HAP-1 (cell line): ENCODE measurements at places on chromosomes 7 and 10.

DNA sequence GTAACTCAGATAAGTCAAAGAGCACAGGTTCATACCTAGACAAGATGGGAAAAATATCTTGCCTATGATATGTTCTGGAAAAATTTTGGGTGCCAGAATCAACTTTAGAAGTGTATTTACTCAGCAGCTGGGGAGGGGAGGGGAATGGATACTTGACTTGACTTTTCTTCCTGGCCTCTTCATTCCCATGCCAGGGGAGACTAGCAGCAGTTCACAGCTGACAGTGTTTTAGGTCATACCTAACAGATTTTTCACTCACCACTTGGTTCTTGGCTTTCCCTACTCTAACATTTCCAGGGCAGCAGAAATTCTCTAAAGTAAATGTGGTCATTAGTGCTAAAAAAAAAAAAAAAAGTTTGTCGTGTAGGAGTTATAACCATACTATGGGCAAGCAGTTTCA, 46.3 kb downstream of the TAS2R16 start:
- DNase-seq = no peak

- no peak for DNase-seq
Measured at GRCh38 chr10:104589871-104590270, 51.2 kb upstream of the SORCS3 start.

DNA sequence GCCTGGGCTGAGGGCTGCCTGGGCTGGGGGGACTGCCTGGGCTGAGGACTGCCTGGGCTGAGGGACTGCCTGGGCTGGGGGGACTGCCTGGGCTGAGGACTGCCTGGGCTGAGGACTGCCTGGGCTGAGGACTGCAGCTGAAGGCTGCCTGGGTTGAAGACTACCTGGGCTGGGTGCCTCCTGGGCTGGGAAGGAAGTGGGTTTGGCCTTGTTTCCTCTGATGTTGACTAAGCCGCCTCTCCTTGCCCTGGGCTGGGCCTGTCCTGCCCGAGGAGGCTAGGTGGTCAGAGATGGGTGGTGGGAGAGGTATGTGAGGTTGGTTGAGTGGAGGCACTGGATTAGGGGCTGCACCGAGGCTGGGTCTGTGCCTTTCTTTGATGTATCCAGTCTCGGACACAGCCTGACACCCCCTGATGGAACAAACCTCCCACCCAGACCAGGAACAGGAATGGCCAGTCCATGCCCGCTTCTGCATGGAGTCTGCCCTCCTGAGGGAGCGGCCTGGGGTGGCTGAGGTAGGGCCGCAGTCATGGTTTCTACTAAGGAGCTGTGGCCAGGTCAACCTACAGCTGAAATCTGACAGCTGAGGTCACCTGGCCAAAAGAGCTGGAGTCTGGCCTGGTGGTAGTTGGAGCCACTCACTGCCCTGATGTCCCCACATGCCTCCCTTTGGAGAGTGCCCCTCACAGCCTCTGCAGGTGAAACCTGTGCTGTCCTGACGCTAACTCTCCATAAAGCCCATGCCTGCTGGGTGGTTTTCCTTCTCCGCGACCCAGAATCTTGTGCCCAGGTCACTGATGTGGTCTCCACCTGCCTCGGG, 22.3 kb downstream of the SCART1 start:
- no peak for DNase-seq

- DNase-seq = peak; percentile 41
Measured at GRCh38 chr10:100504096-100504495, 15.6 kb downstream of the SEC31B start.

DNA sequence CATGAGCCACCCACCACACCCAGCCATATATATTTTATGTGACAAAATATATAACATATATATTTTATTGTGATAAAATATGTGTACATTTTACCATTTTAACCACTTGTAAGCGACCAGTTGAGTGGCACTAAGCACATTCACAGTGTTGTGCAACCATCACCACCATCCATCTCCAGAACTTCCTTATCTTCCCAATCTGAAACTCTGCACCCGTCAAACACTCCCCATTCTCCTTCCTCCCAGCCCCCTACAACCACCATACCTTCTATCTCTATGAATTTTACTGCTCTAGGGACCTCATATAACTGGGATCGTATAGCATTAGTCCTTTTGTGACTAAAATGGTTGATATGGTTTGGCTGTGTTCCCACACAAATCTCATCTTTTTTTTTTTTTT, 20.8 kb upstream of the CYTH3 start:
- no peak for DNase-seq

DNA sequence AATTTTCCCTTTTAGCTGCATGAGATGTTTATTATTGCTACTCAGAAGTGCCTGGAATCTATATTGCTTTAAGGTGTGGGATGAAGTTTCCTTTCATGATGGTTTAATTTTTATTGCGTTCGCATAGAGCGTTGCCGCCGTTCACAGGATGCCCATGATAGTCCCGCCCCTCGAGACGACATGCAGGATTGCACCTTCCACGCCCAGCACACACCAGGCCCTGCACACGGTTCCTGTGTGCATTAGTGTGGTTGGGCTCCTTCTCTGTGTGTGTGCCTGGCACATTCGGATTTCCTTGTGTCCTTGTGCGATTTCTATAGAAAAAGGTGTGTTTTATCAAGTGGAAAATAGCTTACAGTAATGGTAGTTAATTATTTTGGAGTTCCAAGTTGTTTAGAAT, 42.1 kb downstream of the MGMT start:
- DNase-seq = no peak

- peak; percentile 79 for DNase-seq
Measured at GRCh38 chr10:79445977-79446757, 743 bp upstream of the ZCCHC24 start.

GRCh38 chr10:70283445-70284399, at the start of gene NPFFR1:
Gene NPFFR1, minus strand, starts transcription at chr10:70284004. Its CDS starts 328 bp downstream, at chr10:70283676.
- no peak for DNase-seq

DNA sequence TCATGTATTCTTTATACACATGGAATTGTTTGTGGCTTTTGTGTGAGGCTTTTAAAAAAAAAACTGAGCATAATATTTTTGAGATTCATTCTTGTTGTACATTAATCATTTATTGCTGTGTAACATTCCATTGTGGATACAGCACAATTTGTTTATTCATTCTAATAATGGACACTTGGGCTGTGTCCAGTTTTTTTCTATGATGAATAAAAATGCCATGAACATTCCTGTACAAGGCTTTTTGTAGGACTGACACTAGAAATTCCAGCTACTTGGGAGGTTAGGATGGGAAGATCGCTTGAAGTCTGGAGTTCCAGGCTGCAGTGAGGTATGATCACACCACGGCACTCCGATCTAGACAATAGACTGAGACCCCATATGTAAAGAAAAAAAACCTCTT, 254.3 kb upstream of the CACNA2D1 start:
- DNase-seq = no peak

GRCh38 chr10:3099291-3100092, 32.1 kb downstream of the PFKP start:
- no peak for DNase-seq

DNA sequence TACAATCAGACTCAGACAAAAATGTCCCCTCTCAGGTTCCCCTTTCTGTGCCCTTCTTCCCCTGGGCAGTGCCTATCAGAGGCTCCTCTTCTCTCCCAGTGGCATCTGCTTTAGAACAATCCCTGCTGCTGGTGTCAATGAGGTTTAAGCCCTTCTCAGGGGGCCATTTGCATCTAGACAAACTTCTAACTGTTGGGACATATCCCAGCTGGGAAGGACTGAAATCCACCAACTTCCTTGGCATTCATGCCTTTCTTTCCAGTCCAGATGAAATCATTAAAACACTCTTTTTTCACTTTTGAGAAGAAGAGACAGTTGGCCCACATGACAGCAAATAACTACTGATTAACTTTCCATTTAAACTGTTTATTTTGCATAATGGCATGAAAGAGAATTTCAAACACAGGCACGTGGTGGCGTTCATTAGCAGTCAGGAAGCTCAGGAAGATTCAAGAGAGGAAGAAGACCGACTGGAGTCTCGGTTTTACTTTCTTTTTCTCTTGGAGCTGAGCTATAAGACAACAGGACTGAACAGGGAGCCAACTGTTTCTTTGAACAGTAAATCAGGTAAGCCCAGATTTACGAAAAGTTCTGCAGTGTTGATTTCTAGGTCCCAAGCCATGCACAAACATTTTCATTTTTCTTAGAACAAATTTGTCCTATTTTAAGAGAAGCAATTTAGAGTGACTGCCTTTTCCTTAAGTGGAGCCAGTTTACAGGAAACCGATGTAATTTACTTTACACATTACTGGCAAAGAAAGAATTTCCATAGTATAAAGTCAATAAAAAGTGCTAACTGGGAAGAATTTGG, at the start of gene GIMAP2:
GIMAP2 (plus strand) TSS at position 488 of the 811 bp plus-strand sequence. CDS start 1,354 bp downstream, outside the sequence.
- DNase-seq = no peak
